Iris pigment epithelial cell (primary cell): ENCODE measurements at places on chromosomes 12 and 14.

DNA sequence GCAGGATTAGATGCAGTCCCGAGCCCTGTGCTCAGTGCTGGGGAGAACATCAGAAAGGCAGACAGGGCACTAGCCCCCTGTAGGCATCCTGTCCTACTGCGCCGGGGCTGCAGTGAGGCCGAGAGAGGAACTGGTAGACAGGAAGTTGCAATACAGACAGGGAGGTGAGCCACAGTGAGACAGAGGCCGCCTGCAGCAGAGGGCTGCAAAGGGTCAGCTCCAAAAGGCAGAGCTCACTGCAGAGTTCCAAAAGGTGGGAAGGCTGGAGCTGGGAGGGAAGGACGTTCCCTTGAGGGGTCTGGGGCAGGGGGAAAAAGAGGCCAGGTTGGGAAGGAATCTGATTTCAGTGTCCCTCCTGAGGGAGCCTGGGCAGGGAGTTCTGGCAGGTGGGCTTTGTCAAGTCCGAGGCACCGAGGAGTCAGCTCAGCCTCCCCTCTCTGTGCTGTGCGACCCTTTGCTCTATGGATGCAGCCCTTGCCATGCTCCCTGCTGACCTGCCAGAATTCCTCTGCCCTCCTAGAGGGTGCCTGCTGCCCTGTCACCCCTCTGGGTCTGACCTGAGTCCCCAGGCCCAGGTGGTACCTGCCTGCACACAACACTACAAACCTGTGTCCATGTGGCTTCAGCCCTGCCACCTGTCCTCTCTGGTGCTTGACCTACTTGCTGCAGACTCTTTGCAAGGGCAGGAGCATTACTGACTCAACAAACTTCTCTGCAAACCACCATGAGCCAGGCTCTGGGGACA, 63.5 kb downstream of the PRMT8 start:
- peak; percentile 7 for DNase-seq

DNA sequence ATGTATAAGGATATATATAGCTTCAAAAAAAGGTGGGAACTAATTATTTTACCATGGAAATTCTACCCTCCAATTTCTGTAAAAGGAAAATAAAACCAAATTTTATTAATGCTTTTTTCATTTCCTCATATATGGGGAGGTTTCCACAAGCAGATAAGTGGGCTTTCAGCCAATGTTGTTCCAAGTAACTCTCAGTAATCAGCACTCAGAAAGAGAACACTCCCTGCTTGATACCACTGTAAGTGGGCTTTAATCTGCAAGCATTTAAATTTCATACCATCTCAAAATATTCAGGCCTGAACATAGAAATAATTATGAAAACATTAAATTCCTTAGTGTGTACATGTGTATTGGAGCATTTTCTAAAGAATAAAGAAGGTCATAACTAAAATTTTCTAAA, 827.6 kb downstream of the C12orf50 start:
- DNase-seq: no peak

GRCh38 chr12:62436164-62436503, 30.5 kb upstream of the MON2 start:
- DNase-seq: no peak

DNA sequence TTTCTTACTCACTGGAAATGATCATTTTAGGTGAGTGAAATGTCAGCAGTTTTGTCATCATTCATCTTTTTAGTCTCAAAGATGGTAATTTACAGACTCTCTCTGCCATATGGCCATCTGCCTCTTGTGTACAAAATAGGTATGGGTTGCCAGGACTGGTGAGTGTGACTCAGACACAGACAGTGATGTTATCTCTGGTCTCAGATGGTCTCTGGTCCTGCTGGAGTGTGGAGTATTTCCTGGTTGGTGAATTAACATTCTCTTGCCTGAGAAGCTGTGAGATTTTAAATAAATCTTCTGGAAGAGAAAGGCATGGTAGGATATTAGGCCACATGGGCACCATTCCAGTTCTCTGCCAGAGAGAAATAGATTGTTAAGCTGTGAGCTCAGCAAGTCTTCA, 207.0 kb downstream of the ATP23 start:
- peak; percentile 88 for DNase-seq

DNA sequence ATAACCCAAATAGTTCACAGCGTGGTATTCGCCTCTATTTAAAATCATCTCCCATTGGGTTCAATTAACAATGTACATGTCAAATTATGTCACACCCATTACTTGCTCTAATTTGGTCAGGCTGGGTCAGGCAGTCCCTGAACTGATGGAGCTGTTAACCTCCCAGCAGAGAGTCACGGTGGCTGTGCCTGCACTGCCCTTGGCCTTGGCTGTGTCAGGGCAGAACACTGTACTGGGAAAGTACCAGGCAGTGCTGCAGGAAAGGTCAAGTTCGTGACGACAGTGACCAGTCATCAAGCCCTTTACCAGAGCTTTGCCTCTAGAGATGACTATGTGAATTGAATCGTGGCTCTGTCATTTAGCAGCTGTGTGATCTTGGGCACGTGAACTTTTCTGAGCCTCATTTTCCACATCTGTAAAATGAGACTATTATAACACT, 100.0 kb downstream of the ARF6 start:
- DNase-seq: peak; percentile 71

GRCh38 chr12:2052826-2053678, at the start of gene CACNA1C:
Gene CACNA1C, plus strand, starts transcription at chr12:2052987. Its CDS starts 576 bp downstream, at chr12:2053563.
- peak; percentile 66 for DNase-seq

DNA sequence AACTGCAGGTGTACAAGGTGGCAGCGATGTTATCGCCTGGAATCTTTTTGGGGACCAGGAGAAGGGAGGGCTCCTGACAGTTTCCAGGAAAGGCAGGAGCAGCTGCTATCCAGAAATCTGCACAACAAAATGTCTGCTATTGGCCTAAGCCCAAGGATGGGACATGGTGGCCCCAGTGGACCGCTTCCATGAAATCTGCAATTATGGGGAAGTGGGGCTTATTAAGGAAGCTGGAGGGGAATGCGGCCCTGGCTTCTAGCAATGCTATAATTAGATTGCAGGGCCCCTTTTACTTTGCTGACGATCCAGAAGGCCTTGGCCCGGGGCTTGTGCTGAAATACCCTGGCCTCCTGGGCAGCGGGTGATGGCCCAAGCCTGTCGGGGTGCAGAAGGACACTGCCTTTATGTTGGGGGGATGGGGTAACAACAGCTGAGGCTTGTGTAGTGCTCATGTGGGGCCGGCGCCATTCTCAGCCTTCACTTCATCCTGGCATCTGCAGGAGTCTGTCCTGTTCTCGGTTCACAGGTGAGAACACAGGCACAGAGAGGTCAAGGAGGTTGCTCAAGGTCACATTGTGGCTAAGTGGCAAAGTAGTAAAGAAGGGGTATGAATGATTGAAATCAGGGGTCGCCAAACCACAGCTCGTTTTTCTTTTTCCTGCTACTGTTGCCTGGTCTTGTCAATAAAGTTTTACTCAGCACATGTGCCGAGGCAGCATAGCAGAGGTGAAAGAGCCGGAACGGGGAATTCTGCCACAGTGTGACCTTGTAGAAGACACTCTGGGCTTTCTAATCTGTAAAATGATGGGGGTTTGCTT, 153.5 kb downstream of the RBM19 start:
- DNase-seq: no peak

DNA sequence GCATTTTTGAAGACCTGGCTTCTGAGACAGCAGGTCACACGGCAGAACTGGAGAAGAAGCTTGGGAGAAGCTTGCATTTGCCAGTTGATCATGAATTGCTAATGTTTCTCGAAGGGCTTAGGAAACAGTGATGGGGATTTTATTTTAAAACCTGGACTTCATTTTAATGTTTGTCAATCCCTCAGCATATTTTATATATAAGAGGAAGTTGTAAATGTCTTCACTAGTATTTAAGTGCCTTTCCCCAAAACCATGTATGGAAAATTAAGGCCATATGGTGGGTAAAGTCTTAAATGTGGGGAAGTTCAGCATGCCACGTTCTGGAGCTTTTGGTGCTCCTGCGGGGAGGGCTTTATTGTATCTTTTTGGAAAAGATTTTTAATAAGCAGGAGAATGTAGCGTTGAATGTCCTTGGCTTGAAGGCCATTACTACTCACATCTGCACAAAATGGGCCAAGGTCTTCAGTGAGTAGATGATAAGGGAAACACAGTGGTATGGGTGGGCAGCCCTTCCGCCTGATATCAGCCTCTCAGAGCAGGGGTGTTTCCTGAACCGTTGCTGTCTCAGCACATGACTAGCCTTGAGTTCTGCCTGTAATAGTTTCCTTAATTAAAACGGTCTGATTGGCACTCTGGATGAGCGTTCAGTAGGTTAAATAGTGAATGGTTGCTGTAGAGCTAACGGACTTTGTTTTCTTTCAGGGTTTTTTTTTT, 511.4 kb downstream of the PCNX1 start:
- DNase-seq: no peak

- DNase-seq: no peak
Observed at GRCh38 chr14:61126603-61127498, 145.8 kb downstream of the SLC38A6 start.

GRCh38 chr14:73149753-73150152, 13.4 kb downstream of the PSEN1 start:
- peak; percentile 79 for DNase-seq

- peak; percentile 22 for DNase-seq
Observed at GRCh38 chr12:75591628-75592027, 80.2 kb upstream of the KRR1 start.

- no peak for DNase-seq
Observed at GRCh38 chr12:49901986-49902385, 1.7 kb downstream of the FAIM2 start.

- peak; percentile 61 for DNase-seq
Observed at GRCh38 chr12:51977320-51977753, 25.8 kb downstream of the ACVR1B start.

- DNase-seq: peak; percentile 20
Observed at GRCh38 chr14:53144244-53144643, 8.9 kb downstream of the DDHD1 start.

GRCh38 chr14:67853715-67854114, 34.1 kb downstream of the RAD51B start:
- DNase-seq: no peak

GRCh38 chr12:124194893-124195566, 99.9 kb upstream of the RFLNA start:
- no peak for DNase-seq

GRCh38 chr12:79559591-79559990, 131.2 kb downstream of the PAWR start:
- DNase-seq: no peak

GRCh38 chr14:105474483-105475268, at the start of gene CRIP2:
Gene CRIP2, plus strand, starts transcription at chr14:105474821. Its CDS starts 42 bp downstream, at chr14:105474863.
- peak; percentile 40 for DNase-seq

DNA sequence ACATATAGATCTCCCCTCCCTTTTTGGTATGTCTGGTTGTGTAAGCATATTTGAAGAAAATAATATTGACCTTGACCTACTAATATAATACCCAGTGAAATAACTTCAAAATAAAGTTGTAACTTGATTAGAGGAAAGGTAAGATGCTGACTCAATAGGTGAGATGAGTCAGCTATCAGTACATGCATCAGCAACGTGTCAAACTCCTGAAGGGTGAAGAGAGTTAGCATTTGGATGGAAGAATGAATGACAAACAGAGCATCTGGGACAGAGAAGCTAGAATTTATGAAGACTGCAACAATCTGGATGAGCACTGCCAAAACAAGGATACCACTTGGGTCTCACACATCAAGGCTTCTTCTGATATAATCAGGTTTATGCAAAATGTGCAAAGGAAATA, 74.9 kb downstream of the PPP2R5E start:
- DNase-seq: peak; percentile 18

DNA sequence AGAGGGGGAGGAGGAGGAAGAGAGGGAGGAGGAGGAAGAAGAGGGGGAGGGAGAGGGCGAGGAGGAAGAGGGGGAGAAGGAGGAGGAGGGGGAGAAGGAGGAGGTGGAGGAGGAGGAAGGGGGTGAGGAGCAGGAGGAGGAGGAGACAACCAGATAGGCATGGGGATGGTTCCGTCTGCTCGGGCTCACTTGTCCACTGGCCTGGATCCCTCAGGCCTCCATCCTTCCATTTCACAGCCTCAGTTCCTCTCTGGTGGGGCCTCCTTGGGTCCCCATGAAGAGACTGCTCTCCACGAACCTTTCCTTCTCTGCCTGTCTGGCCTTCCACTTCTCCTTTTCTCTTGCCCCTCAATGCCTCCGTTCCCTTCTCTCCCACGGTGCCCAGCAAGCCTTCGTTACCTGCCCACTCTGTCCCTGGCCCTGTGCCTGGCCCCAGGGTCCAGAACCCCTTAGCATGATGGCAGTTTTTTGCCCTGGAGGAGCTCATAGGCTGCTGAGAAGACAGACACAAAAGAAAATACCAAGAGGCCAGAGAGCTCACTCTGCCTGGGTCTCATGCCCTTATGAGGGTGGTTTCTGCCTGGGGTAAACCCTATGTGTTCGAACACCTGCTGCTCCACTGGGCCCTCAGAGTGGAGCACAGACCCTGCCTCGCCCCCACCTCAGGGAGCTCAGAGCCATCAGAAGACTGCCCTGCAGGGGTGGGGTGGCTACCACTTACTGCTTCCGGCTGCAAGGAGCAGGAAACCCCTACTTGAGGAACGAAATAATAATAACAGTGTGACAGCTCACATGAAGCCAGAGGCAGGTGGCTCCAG, 11.7 kb upstream of the CACNA2D4 start:
- no peak for DNase-seq

- no peak for DNase-seq
Observed at GRCh38 chr14:104334424-104335161, 196.2 kb downstream of the KIF26A start.

GRCh38 chr12:19848421-19848820, 409.1 kb downstream of the AEBP2 start:
- no peak for DNase-seq

DNA sequence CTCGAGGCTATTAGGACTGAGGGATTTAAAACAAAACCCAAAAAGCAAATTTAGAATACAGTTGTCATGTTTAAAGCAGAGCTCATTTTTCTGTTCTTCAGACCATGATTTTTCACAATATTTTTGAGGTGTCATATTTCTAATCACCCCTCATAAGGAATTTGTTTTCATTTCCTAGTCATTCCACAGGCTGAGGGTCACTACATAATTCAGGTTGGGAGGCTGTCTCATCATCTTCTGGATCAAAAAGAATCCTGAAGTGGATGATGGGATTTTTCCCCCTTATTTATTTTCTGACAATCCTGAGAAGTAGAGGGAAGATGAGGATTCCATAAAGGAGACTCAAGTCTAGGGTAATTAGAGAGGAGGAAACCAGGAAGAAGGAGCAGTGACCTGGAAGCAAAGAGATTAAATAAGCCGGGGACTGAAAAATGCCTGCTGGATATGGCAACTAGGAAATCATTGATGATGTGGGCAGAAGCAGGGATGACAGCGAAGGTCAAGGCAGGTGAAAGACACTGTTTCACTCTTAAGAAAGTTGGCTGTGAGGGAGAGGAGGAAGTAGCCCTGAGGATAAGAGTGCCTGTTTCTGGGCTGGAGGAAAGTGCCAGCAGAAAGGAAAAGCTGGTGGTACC, 9.0 kb upstream of the PCNX1 start:
- peak; percentile 22 for DNase-seq
